ENCODE measurements at places on chromosomes 6 and 20.

DNA sequence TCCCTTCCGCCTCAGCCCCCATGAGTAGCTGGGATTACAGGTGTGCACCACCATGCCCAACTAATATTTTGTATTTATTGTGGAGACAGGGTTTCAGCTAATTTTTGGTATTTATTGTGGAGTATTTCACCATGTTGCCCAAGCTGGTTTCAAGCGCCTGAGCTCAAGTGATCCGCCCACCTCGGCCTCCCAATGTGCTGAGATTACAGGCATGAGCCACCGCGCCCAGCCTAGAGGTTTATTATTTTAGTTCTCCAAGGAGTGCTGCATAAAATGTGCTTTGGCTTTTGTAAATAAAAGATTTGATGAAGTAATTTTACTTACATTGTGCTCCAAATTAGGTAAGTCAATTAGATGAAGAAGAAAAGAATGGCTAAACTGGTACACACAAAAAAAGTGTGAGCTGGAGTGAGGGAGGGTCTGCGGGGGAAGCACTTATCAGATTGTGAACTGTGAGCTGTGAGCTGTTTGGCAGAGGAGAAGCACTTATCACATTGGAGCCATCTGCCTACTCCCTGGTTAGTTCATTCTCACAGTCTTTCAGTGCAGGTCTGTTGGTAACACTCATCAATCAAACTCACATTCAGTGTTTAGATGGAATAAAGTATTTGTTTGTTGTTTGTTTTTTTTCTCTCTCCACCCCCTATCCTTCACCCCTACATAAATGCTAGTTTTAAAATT, 398.0 kb downstream of the EPHA7 start:
- DNase-seq = peak; percentile 23

DNA sequence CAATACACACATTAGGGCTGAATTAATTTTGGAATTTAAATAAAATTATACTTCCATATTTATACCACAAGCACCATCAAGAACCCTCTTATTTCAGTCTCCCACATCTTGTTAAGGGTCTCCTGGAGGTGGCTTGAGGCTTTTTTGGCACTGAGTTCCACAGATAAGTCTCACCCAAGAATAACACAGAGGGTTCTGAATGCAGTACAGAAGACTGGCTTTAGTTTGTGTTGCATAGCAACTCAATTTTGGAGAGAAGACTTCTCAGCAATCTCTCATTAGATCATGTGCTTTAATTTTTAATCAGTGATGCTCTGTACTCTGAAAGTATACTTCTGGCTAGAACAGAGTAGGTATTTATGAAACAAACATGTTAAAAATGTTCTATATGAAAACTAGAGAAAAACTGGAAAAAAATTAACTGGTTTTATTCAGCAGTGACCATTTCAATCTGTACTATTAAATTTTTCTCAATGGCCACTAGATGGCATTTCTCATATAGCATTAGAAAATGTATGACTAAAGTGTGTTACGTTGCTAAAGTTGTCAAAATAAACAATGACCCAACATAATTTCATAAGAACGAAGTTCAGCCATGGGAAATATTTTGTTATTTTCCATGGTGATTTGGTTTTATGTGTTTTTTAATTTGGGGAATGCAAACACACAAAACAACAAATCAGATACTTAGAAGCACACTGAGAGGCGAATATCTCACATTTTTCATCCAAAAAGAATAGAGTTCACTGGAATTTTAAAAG, 32.7 kb upstream of the MAP7 start:
- peak; percentile 8 for DNase-seq

- DNase-seq = no peak
Measured at GRCh38 chr20:51171141-51171540, 148.2 kb upstream of the KCNG1 start.

GRCh38 chr6:164415832-164416563, 893.4 kb downstream of the C6orf118 start:
- no peak for DNase-seq

DNA sequence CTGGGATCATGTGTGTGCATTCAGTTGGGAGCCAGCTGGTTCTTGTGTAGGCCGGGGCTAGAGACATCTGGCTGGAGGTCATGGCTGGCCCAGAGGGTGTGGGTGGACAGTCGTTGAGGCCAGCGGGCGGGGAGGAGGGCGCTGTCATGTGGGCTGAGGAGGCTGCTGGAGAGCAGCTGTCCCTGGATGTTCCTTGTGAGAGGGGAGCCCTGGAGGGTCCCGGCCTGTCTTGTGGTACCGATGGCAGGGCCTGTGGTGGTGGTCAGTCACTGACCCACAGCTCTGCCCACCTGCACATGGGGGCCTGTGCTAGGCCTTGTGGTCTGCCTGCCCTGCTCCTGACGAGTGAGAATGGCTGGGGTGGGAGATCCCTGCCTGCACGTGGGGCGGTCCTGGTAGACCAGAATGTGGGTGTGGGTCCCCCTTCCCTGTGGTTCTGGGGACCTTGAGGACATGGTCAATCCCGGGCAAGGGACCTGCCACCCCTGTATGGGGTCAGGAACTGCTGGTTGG, 1.9 kb upstream of the C20orf204 start:
- no peak for DNase-seq

- DNase-seq = no peak
Measured at GRCh38 chr6:6588924-6589709, 597 bp downstream of the LY86 start.

DNA sequence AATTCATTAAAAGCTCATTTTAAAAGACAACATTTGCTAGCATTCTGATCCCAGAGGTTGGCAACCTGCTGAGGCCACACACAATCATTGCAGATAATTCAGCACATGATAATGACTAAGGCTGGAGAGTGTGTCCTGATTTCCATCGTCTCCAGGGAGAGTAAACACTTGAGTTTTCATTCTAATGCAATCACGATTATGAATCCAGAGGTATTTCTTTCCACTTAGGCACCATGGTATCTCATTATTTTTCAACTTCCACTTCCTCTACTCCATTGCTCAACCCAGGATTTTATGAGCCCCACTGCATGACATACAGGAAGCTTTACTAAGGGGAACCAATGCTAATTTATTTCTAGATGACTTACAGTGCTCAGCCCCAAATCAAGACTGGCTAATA, 273.8 kb upstream of the AGPAT4 start:
- DNase-seq = no peak

DNA sequence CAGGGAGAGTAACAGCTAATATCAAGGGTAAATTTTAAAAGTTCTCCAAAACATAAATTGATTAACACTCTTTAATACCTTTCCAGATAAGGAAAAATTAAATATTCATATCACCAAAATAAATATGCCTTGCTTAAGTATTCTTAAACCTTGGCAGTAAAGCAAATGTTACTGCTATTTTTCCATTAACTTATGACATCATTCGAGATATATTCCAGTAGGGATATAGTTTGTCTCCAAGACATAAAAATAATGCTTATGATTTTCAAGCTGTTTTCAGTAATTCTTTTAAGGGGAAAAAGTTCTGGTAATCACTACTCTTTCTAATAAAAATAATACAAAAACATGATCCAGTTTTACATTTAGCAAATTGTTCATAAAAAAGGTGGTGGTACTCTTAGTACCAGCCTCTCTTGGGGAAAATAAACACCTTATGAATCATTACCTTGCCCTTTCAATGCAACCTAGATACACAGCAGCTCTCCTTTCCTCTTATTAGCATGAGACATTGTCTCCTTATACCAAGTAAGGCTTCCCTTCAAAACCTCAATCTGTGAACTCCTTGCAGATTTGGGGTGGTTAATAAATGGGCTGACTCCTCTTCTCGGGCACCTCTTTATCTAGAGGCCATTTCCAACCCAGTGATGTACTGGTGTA, 31.5 kb upstream of the LTV1 start:
- DNase-seq = no peak

- no peak for DNase-seq
Measured at GRCh38 chr6:105067329-105067728, 110.4 kb downstream of the LIN28B start.

GRCh38 chr6:51526922-51527321, 560.5 kb downstream of the PKHD1 start:
- no peak for DNase-seq

DNA sequence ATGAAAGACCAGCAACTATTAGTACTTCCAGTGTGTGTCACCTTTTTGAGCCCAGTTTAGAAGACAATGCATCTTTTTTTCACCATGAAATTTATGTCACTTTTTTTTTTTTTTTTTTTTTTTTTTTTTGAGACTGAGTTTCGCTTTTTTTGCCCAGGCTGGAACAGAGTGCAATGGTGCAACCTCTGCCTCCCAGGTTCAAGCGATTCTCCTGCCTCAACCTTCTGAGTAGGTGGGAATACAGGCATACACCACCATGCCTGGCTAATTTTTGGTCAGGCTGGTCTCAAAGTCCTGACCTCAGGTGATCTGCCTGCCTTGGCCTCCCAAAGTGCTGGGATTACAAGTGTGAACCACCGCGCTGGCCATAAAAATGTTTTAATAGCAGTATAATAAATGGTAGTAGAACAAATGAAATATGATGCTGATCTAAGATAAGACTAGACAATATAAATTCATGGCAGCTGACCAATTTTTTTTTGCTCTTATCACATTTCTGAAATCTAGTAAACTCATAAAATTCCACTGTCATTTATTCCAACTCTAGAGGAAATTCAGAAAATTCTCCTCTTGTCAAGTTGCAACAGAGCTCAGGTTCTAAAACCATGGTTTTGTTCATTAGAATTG, 21.3 kb downstream of the NHSL1 start:
- DNase-seq = no peak

- DNase-seq = no peak
Measured at GRCh38 chr6:140441256-140441655, 1066.8 kb upstream of the CITED2 start.

GRCh38 chr6:151327101-151327500, 64.3 kb downstream of the ZBTB2 start:
- DNase-seq = no peak

GRCh38 chr6:47303861-47304260, 5.8 kb downstream of the TNFRSF21 start:
- DNase-seq = no peak

DNA sequence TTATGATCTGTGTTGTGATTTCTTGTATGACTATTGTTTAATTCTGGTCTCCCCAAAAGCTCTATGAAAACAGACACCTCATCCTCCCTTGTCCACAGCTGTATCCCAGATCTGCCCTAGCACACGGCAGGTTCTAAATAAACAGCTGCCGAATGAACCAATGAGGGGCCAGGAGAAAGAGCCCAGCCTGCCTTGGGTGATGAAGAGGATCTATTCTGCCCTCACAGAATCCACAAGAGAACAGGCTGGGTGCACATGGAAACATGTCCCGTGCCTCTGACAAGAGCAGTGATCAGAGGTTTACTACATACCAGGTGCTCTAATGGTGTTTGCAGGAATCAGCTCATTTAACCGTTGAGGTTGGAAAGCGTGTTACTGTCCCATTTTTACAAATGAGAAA, 15.6 kb upstream of the TLDC2 start:
- DNase-seq = no peak

Data from NCI-H1694 treated with DMSO at 0.1 percent for 48 hours (cell line).